ENCODE measurements at places on chromosomes 5 and 9.

- no peak for DNase-seq
Measured at GRCh38 chr9:86891091-86891490, 56.2 kb downstream of the GAS1 start.

GRCh38 chr9:99966716-99967115, 60.3 kb downstream of the STX17 start:
- peak; percentile 23 for DNase-seq

GRCh38 chr5:145750199-145750598, 84.9 kb downstream of the PRELID2 start:
- DNase-seq = no peak

DNA sequence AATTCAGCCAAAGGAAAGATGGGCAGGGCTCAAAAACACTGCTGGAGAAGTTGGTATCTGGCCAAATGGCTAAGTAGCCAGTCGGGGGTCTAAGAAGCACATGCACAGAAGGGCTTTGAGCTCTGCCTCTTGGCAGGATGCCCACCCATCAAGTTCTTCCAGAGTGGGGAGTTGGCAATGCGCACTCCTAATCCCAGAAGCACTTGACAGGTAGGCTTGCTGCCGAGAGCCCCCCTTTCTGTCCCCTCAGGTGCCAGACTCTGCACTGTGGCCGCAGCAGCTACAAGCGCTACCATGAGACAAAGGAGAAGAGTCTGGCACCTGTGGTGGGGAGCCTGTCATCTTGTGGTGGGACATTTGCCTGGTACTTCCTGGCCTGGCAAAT, 252.9 kb upstream of the SLC24A2 start:
- DNase-seq = no peak

- no peak for DNase-seq
Measured at GRCh38 chr5:146009020-146009419, 72.6 kb downstream of the SH3RF2 start.

- DNase-seq = no peak
Measured at GRCh38 chr5:72596956-72597355, 89.7 kb upstream of the ZNF366 start.

GRCh38 chr9:1522219-1522767, 472.1 kb downstream of the DMRT2 start:
- DNase-seq = no peak

- DNase-seq = no peak
Measured at GRCh38 chr5:143440448-143441115, 37.1 kb upstream of the NR3C1 start.

- peak; percentile 95 for DNase-seq
Measured at GRCh38 chr5:61304590-61305381, 27.3 kb upstream of the ZSWIM6 start.

DNA sequence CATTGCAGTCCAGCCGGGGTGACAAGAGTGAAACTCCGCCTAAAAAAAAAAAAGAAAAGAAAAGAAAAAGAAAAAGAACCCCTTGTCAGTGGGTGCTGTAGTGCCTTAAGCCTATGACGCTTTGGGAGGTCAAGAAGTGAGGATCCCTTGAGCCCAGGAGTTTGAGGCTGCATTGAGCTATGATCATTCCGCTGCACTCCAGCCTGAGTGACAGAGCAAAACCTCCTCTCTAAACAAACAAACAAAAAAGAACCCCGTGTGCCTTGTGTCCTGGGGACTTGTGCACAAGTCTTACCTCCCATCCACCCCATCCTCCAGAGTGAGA, 33.5 kb upstream of the STXBP1 start:
- no peak for DNase-seq

- DNase-seq = no peak
Measured at GRCh38 chr5:7816535-7816901, 34.4 kb downstream of the CFAP90 start.

- DNase-seq = no peak
Measured at GRCh38 chr5:84403773-84404172, 19.1 kb upstream of the EDIL3 start.

- DNase-seq = no peak
Measured at GRCh38 chr9:93028448-93029006, 30.0 kb upstream of the SUSD3 start.

DNA sequence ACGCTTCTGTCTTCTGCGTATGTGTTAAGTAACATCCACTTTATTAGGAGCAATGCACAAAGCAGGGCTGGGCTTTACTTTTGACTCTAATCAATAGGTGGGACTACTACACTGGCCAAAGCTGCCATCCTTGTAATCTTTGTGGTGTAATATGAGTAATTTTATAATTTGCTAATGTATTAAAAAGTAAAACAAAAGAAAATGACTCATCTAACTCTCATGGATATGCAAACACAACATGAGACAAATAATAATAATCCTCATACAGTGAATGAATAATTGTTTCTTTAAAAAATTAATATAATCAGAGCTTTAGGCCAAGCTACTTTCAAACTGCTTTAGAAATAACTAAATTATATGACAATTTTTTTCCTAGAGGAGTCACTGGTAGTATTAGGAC, 90.7 kb downstream of the NR3C1 start:
- no peak for DNase-seq

DNA sequence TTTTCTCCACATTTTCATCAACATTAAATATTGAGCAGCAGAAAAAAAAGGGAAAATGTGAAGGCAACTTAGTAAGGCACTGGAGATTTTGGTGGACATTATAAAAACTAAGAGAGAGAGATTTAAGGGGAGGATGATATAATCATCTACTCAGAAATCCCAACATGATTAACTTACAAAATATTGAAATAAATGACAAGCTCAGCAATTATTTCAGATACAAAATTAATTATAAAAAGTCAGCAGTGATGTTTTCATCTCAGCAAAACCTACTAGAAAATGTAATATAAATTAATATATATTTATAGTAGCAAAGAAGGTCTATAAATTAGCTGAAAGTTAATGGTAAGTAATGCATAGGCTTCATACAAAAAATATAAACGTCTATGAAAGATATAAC, 30.8 kb upstream of the PRDM9 start:
- no peak for DNase-seq

- peak; percentile 79 for DNase-seq
Measured at GRCh38 chr5:111278858-111279504, 54.8 kb downstream of the CAMK4 start.
